Testis (tissue), 5 donors: ENCODE measurements at places on chromosomes 11 and 22. TPM values are rescaled to one million over a fixed set of nuclear protein-coding genes. Genes with fewer than 3 reads are reported as not detected.

Gene SEPTIN3
- 2.4 TPM for polyA plus RNA-seq

Gene SYT13
- 3.3 TPM for polyA plus RNA-seq

GRCh38 chr11:81874635-81875034, 859.0 kb downstream of the FAM181B start:
- DNase-seq, result no peak

Gene BEST1
- polyA plus RNA-seq, result 9.2 TPM

DNA sequence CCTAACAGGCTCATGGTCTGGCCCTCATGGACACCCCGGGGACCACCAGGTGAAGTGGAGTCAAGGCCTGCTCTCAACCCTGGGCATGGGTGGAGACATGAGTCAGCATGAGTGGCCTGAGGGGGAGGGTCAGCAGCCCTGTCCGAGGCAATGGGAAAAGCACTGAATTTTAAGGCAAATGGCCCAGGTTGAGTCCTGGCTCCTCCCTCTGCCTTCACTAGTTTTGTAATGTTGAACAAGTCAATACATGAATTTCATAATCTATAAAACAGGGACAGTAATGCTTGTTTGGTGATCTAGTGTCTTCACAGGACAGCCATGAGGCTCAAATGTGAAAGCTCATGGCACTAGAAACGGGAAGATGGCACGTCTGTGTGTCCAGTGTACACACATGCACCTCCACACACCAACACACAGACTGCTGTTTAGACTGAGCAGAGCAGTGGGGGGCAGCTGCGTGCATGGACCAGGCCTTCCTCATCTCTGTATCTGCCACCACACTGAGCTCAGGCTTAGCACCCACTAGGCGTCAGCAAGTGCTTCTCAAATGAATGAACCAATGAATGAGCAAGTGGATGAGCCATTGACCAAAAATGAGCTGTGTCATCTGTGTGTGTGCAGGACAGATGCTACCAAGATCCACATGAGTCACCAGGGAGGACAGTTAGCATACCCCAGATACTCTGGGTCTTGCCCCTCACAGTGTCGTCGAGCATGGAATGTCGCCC, 63.4 kb downstream of the NRXN2 start:
- no peak for DNase-seq

Gene APOBEC3G
- polyA plus RNA-seq, result 56.4 TPM

Gene PTGDR2
- polyA plus RNA-seq, result 0.28 TPM

Gene BRSK2
- 24.7 TPM for polyA plus RNA-seq

DNA sequence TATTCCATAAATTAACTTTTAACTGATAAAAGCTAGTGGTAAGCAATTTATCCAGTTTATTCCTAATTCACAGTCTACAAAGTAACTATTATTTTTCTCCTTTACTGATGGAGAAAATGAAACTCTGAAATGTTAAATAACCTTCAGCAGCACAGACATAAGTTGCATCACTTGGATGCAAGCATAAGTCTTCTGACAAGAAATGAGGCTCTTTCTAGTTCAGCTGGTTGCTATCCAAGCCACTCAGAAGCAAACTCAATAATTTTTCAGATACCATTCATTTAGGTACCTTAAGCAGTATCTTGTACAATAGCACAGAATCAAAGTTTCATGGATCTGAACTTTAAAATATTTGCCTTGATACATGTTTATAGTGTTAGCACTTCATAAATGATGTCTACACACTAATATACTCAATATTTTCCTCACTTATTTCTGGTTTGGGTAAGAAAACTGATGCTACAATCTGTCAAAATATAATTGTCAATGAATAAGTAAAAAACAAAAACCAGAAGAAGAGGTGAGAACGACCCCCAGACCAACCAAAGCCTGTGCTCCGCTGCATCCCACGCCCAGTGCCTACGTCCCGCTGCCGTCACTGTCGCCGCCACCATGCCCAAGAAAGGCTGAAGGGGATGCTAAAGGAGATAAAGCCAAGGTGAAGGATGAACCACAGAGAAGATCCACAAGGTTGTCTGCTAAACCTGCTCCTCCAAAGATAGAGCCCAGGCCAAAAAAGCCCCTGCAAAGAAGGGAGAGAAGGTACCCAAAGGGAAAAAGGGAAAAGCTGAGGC, 18.1 kb downstream of the FAM168A start:
- no peak for DNase-seq

DNA sequence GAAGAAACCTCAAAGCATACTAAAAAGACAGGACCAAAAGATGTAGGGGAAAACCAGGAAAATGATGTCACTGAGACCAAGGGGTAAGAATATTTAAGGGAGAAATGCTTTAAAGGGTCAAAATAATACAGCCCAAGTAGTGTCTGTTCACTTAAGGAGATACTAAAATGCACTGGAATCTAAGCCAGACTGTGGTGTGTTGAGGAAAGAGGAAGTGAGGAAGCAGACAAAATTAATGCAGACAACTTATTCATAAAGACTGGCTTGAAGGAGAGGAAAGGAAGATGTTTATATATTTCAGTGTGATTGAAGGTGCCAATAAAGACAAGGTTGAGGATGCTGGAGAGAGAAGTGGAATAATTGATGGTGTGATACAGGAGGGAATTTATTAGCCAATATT, 15.7 kb downstream of the ZNF215 start:
- DNase-seq, result no peak

Gene GAL
- 1.3 TPM for polyA plus RNA-seq
